ENCODE measurements at places on chromosomes 16 and 17. TPM values are rescaled to one million over a fixed set of nuclear protein-coding genes. Genes with fewer than 3 reads are reported as not detected.

Gene ARHGDIG
- not detected for total RNA-seq

Gene IKZF3
- total RNA-seq, result 112 TPM

Gene RNF135
- 2.1 TPM for total RNA-seq

Gene EVI2B
- total RNA-seq, result 130 TPM

Gene BICDL2
- total RNA-seq, result 0.16 TPM

Gene KRTAP3-2
- total RNA-seq, result not detected

Gene DRC3
- not detected for total RNA-seq

Gene KRT40
- not detected for total RNA-seq

Gene MT4
- not detected for total RNA-seq

Gene ZG16B
- 0.43 TPM for total RNA-seq

Gene AOC3
- 1.2 TPM for total RNA-seq

Gene MMP28
- 6.4 TPM for total RNA-seq

Gene SDR42E2
- 2.9 TPM for total RNA-seq

Gene HBQ1
- not detected for total RNA-seq

Gene SMTNL2
- total RNA-seq, result not detected

Gene MSLN
- 0.55 TPM for total RNA-seq

Gene CLDN7
- total RNA-seq, result 2.4 TPM

Gene CIBAR2
- not detected for total RNA-seq

Gene KCNJ18
- total RNA-seq, result not detected

Gene PTX4
- total RNA-seq, result not detected

Gene OR1F1
- not detected for total RNA-seq

Gene RRAD
- 0.49 TPM for total RNA-seq

Measured in T-cell (primary cell).